ENCODE measurements at places on chromosomes 12 and 14.

DNA sequence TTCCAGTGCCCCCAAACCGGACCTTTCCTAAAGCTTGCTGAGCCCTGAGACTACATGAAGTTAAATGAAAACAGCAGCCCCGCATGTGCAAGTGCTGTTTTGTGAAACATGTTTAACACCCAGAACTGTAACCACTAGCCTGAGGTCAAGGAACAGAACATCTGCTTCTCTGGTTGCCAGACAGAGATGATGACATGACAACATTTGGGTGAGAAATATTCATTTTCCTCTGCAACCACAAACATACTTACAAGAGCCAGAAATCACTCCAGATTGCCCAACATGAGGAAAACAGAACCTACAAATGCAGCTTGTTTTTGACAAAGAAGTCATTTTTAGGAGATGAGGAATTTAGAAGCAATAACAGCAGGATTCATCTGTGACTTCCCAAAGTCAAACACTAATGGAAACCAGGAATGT is 110.4 kb downstream of the BCAT1 start:
- DNase-seq: peak; percentile 76

GRCh38 chr12:124898200-124898922 is 16.1 kb downstream of the UBC start:
- peak; percentile 74 for DNase-seq

GRCh38 chr14:81679226-81679625 is 145.6 kb upstream of the SEL1L start:
- no peak for DNase-seq

DNA sequence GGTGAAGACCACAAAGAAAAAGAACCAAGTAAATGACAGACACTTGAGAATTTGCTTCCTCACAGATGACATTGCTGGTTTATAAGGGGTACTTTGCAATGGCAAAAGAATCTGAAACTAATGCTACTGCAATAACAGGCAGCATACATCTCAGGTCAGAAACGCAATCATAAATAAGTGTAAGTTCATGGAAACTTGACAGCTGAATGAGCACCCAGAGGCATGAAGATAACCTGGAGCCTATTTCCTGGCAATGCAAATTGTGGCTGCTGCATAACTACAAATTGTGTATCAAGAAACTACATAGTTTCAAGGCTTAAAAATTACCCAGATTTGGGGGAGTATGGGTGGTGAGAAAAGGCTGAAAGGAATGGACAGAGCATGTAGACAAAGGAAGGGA is 8.5 kb upstream of the MYO1A start:
- no peak for DNase-seq

DNA sequence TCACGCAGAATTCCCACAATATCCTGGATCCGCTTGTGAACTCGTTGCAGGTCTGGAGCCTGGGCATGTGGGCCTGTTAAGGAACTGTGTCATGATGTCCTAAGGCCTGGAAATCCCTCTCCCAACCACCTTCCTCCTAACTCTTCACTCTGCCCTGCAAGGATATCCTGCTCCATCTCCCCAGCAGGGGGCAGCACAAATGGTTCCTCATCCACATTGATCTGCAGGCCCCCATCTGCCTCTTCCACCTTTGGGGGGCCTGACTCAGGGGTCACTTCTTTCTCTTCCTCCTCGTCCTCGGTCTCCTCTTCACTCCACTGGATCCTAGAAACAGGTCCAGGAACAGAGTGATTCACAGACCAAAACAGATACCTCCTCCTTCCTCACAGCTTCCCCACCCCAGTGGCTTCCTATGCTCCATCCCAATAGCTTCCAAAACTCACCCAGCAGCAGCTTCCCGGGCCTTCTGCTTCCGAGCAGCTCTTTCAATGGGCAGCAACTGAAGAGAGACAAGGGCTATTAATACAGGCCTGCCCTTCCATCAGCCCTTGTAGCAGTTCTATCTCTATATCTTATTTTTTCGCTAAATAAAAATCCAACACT is 4.5 kb downstream of the NOP2 start:
- no peak for DNase-seq

- peak; percentile 63 for DNase-seq
Measured at GRCh38 chr14:36579573-36580140, 2.8 kb downstream of the NKX2-8 start.

DNA sequence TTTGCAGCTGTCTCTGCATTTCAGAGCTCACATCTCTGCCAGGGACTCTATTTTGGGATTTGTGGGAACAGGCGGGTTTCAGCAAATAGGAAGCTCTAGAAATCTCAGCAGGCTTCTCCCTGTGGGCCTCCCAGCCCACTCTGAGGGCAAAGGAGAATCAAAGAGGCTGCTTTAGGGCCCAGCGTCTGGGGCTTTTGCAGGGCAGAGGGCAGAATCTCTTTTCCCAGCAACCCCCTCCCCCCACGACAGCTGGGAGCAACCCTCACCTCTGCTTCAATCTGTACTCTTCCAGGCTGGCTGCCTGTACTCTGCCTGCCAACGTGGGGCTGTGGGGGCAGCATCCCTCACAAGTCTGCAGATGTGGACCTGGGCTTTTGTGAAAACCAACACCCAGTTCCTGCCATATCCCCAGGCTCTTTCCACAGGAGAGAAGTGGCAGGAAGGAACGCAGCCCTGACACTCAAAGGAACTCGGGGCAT is 529.6 kb upstream of the TBX3 start:
- no peak for DNase-seq

DNA sequence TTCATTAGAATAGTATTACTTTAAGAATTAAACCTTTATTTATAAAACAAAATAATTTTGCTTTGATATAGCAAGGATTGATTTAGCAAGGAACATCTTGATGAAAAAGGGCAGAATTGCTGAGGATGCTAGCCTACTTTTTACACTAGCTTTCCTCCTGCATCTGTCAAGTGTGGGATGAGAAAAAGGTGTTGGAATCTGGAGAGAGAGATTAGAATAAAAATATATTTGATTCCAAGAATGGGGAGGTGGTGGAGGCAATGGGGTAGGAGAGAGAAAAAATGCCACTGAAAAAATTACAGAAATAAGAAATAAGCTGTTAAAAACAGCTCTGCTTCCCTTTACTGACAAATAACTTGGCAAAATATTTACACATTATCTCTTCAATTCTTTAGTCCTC is 98.9 kb downstream of the NUMB start:
- DNase-seq: no peak

DNA sequence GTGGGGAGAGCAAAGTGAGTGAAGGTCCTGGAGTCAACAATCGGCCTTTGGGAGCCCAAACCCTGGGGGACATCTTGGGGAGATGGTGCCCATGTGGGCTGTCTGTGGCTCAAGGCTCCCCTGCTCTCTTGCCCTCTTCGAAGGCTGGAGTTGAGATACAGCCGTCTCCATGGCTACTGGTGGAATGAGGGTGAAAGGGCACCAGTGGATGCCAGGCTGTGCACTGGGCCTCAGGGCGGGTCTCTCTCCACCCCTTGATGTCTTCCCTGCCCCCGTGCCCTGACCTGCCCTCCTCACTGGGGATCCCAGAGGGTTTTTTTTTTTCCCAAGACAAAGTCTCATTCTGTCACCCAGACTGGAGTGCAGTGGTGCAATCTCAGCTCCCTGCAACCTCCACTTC is 2.0 kb upstream of the ANKRD9 start:
- no peak for DNase-seq

- DNase-seq: no peak
Measured at GRCh38 chr12:31558521-31558920, 32.4 kb downstream of the DENND5B start.

- DNase-seq: no peak
Measured at GRCh38 chr12:77387214-77387613, 321.8 kb upstream of the E2F7 start.

DNA sequence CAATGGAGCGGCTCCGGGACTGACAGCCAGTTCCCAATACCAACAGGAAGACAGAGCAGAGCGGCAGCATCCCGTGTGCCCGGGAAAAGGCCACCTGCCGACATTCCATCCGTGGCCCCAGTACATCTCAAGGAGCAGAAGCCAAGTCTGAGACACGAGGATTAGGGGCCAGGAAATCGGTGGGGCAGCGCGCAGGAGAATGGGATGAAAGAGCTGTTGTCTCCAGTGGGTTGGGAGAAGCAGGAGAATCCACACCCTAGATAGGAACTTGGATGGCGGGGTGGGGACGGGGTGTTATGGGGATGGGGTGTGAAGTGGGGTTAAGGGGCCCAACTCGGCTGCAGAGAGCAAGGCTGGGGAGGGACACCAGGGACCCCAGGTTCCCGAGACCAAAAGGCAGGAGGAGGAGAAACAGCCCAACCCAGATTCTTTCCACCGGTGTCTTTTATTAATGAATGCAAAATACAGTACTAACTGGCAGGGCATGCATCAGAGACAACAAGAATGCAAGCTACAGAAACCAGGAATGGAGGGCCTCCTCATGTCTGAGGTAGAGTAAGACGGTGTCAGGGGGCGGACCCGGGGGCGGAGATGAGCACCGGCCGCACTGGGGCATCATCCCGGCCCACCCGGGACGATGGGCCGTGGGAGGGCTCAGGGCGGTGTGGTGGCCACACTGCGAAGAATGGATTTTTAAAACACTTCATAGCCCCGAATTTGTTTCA is 50.3 kb downstream of the BEGAIN start:
- peak; percentile 37 for DNase-seq

GRCh38 chr12:67921286-67921685 is 68.0 kb upstream of the IFNG-AS1 start:
- DNase-seq: no peak

DNA sequence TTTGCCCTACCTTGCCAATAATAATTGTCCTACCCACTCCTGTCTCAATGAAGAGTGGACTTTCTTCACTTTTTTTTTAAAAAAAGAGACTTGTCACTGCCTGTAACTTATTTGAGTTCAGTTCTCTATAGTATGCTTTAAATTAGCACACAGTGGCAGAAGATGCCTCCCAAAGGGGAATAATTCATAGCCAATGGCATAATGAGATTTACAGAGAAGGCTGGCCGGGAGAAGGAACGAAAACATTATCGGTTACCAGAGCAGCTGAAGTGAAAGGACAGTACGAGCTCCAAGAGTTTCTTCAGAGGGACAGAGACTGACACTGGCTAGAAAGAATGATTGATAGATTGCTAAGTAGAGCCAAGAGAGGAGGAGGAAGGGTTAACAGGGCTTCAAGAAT is 356.3 kb downstream of the EMP1 start:
- DNase-seq: no peak

- DNase-seq: no peak
Measured at GRCh38 chr14:28756884-28757570, 9.6 kb upstream of the FOXG1 start.

- peak; percentile 87 for DNase-seq
Measured at GRCh38 chr12:2244013-2244861, 191.4 kb downstream of the CACNA1C start.

DNA sequence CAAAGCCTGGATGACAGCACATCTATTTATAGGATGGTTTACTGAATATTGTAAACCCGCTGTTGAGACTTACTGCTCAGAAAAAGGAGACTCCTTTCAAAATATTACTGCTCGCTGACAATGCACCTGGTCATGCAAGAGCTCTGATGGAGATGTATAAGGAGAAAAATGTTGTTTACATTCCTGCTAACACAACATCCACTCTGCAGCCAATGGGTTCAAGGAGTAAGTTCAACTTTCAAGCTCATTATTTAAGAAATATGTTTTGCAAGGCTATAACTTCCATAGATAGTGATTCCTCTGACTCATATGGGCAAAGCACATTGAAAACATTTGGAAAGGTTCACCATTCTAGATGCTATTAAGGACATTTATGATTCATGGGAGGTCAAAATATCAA is 201.7 kb downstream of the SNAPC1 start:
- no peak for DNase-seq

DNA sequence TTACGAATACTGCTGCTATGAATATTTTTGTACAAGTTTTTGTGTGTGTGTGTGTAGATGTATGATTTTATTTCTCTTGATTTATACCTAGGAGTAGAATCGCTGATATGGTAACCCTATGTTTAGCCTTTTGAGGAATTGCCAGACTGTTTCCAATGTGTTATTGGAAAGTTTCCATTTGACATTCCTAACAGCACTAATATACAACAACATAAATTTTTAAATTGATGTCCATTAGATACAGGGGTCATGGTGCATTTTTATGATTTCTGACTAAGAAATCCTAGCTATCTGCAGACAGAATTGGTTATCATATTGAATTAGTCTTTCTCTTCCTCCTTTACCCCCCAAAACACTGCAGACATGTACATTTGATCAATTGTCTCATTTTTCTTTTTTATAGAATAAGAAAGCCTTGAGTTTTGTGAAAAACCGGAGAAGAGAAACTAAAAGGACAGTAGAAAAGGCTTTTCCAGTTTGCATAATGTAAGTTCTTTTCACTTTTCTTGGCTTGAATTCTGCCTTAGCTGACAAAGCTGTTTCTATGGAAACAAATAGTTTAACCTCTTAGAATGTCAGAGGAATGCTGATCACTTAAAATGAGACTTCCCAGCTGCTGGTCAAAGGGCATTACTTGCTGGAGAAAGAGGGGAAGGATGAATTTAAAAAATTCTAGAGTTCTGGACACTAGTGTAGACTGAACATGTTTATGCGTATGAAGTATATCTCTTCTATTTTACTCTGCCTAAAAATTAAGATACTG is 28.2 kb downstream of the PALS1 start:
- no peak for DNase-seq

DNA sequence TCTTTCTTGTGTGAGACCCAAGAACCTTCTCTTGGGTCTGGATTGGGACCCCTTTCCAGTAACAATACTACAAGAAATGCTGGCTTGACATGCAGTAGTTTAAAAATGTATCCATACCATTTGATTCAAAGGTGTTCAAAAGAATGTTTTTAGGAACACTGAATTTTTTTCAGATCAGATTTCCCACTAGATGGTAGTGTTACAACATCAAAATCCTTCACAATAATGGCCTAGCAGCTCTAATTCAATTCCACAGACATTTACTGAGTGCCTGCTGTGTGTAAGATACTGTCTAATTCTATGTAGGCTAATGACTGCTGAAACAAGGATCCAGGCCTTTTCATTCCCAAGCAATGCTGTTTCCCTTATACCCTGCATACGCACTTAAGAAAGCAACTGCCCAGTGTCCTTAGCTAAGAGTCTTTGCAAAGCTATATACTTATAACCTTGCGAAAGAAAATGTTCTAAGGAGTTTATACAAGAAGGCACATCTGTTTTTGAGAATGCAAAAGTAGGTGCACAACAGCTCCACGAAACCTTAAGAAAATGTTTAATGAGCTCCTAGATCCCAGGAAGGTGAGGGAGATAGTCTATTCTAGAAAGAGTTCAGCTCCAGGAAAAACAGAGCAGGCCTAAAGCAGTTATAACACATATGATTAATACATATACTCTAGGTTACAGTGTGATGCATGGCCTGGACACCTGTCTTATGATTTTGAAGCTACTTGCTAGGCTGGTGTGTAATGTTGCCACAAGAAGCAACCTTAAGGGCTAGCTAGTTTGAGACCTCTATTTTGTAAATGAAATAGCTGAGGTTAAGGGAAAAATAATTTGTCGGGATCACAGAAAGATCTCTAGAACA is 50.9 kb upstream of the PKP2 start:
- DNase-seq: no peak

DNA sequence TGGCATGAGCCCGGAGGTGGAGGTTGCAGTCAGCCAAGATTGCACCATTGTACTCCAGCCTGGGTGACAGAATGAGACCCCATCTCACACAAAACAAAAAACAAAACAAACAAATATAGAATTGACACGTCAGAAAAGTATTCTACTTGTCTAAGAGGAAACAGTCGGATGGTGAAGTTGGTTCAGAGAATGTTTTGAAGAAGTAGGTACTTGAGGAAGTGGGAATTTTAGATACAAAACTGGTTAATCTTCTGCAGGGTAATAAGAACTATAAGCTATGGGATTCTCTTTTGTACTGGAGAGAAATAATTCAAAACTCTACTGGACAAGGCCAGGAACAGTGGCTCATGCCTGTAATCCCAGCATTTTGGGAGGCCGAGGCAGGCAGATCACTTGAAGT is 14.6 kb upstream of the TCTN1 start:
- DNase-seq: peak; percentile 15

- no peak for DNase-seq
Measured at GRCh38 chr12:98470469-98471082, 44.8 kb upstream of the TMPO start.

All from sigmoid colon (tissue), 7 donors.